ENCODE measurements at places on chromosomes 3 and 15.

GRCh38 chr3:149363053-149363452 is 14.4 kb downstream of the TM4SF1 start:
- peak; percentile 45 for DNase-seq

GRCh38 chr3:183506674-183507320 is 48.7 kb downstream of the KLHL6 start:
- no peak for DNase-seq

DNA sequence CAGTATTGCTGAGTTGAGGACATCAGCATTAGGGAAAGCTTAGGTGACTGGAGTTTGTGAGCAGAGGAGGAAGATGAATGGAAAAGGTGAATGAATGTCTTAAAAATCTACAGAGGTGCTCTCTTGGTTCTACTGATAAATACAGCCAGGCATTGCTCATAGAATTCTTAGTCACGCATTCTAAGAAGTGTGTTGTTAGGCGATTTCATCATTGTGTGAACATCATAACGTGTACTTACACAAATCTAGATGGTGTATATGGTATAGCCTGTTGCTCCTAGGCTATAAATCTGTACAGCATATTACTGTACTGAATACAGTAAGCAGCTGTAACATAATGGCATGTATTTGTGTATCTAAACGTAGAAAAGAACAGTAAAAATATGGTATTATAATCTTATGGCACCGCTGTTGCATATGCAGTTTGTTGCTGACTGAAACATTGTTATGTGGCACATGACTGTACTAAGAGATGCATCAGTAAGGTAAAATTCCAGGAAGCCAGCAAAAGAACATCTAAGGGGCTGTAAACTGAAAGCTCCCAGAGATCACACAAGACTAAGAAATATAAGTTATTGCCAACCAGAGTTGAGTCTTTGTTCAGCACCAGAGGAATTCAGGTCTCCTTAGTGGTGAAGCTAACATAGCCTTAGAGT is 42.9 kb upstream of the ASB14 start:
- no peak for DNase-seq

DNA sequence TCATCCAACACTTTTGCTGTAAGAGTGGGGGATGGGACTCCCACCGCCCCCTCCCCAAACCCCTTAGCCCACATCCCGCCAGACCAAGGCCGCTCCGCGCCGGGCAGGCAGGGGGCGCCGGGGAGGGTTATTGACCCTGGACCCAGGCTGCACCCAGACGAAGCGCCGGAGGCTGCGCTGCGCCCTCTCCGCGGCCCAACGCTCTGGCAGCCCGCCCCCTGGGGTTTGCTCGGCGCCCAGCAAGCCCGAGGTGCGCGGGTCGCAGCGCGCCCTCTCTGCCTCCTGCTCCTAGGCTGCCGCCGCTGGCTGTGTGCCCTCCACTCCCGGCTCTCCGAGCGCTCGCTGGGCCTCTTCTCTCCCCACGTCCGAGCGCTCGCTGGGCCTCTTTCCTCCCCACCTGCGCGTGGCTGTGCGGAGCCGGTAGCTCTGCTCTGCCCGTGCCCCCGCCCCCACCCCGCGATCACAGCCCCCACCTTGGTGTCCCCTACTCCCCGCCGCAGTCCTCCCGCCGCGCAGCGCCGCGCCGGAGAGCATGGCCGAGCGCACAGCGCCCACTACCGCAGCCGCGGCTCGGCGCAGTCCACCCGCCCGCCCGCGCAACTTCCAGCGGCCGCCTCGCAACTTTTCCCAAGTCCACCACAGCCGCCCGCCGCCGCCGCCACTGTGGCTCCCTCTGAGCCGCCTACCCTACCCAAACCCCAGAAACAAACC is 1.2 kb downstream of the MECOM start:
- DNase-seq, result peak; percentile 38

GRCh38 chr3:55626279-55626665 is 139.2 kb upstream of the WNT5A start:
- no peak for DNase-seq

DNA sequence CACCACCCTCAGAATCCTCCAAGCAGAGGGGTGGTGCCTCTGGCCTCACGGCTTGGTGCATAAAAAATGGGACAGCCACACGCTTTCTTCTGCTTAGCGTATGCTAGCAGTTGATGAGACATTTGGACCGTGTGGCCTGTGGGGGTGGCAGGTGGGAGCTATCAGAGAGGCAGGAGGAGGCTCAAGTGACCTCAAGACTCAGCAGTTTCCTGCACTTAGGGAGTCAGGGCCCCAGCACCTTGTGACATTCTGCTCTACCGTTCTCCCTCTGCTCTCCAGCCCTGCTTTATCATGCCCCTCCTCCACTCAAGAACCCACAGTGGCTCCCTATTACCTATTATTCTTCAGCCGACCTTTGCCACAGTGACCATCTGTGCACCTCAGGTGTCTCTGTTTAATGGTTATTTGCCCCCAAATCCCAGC is 41.0 kb upstream of the CGNL1 start:
- no peak for DNase-seq

DNA sequence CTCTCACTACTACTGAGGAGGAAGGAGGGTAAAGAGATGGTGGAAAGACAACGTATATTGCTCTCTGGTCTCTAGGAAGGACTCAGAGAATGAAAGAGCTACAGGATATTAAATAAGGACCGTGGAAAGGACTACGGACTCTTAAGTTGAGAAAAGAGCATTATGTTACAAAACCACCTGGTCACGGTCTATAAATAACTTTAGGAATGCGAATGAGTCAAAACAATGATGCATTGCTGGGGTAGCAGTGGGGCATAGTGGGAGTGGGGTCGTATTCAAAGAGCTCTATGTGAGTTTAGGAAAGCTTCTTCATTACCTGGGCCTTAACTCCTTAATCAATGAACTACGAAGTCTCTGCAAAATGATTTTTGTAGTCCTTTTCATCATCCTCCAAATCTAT is 295.7 kb upstream of the SOX14 start:
- no peak for DNase-seq

GRCh38 chr3:160196511-160197104 is 28.6 kb upstream of the C3orf80 start:
- peak; percentile 34 for DNase-seq

Data from fibroblast of upper back skin (primary cell).